ENCODE measurements at places on chromosomes 6 and 20.

DNA sequence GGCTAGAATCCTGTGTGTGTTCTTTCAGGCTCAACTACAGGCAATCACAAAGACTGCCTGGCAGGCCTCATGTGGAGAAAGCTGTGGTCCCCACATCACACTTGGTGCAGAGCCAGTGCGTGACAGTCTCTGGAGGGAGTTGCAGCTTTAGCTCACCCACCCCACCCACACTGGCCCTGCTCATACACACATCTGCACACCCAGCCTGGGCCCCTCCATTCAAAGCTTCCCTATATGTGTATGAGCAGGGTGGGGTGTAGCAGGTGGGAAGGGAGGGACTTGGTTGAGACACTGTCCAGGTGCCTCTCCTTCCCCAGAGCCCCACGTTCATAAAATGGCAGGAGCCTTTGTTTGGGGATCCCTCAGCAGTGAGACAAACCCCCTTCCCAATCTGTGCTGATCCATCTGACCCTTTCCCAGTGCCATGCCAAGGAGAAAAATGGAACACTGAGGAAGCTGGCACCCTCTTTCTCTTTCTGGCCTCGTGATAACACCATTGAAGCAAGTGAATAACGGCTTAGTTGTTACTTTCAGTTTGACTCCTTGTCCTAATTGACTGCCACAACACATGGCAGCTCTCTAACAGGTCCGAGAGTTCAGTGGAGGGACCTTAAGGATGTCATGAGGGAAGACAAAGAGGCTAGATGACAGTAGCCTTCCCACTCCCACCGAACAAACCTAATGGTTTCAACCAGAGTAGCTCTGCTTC, 53.8 kb upstream of the NRSN1 start:
- no peak for DNase-seq

DNA sequence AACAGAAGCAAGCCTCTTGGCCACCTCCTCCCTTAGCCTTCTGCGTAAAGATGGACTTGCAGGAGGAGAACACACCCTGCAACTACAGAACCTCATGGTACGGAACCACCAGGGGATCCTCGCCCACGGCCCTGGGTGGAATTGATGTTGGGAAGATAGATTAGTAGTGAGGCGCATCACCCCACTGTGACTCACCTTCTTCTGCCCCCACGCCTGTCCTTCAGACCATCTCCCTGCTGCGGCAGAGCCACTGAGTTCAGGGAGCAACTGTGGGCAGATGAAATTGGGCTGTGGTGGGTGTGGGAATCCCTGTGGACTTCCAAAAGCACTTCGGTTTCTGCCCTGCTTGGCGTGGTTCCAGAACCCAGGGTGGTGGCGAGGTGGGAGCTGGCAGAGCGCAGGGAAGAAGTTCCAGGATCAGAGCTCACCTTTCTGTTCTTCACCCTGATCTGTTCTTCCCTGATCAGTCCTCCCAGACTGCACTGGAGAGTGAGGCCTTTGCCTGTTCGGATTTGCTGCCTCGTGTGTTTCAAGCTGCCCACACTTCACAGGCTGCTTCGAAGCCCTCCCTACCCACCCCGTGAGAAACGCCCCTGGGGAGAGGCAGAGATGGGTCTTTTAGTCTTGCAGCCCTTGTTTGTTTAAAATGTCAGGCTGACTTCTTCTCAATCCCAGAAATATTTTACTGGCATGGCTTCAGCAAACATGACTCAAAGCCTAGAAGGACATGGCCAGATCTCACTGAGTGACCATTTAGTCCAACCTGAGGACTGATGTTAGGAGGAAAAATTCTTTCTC, 92.8 kb upstream of the MLN start:
- DNase-seq, result peak; percentile 7

GRCh38 chr6:159959976-159960384, 8.9 kb upstream of the IGF2R start:
- peak; percentile 43 for DNase-seq

DNA sequence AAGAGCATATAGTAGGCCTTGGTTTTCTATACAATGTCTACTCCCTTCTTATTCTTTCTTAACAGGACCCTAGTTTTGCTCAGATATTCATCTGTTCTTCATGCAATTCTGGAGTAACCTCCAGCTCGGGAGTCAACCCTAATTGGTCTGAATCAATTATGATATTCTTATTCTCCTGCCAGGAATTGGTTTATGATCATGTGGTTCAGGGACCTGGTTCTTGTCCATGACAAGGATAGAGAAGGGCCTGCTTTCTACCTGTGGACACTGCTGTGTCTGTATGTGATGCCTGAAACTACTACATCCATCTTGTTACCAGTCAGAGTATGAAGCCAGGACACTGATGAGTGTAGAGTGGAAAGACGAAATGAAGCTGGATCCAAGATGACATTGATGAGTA, 24.4 kb upstream of the FAM184A start:
- DNase-seq, result no peak

DNA sequence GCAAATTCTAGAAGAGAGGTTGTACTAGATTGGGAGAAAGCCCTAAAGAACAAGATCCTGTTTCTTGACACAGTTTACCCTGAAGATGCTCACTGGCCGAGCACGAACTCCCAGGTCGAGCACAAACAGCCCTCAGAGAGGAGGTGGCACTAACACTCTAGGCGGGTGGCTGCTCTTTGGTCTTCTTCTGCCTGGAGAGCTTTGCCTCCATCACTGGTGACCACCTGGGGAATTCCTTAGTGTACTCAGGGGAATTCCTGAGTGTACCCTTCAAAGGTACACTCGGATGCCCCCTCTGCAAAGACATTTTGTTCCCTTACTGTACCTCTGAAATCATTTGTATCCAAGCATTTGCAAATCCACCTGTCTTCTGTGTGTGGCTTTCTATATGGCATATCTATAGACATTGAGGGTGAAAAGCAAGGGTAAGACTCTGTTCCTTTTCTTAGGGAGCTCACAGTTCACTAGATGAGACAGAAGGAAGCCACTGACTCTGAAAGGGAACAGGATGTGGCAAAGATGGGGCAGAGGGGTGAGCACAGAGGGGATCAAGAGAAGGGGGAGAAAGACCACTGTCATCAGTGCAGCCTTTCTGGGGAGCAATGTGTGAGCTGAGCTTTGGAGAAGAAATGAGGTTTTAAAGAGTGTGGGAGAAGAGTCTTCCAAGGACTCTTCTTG, 169.8 kb upstream of the PROKR2 start:
- no peak for DNase-seq

DNA sequence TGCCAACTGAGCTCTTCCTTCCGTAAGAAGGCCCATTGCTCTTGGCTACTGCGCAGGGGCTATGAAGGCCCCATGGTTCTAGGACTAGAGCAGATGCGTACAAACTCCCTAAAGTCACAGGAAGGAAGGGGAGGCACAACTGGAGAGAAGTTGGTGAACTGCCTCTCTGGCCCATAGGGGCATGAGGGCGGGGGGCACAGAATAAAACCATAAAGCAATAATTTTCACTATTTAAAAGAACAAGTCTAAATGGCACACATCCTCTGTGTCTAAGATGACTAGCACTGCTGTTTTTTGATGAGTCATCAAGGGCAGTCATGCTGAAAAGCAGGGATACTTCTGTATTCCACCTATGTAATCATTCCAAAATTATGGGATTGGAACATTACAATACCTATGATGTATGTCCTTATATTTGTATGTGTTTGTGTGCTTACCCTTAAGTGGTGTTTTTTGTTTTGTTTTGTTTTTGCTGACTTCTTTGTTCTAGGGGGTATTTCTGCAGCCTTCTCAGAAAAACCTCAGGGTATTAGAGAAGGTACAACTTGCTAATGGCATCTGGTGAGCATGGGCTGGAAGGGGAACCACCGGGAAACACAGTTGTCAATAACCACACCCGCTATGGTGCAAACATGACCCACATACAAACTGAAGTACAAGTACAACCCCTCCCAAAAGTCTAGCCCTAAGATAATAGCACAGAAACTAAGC, 36.9 kb downstream of the B4GALT5 start:
- DNase-seq, result peak; percentile 55

DNA sequence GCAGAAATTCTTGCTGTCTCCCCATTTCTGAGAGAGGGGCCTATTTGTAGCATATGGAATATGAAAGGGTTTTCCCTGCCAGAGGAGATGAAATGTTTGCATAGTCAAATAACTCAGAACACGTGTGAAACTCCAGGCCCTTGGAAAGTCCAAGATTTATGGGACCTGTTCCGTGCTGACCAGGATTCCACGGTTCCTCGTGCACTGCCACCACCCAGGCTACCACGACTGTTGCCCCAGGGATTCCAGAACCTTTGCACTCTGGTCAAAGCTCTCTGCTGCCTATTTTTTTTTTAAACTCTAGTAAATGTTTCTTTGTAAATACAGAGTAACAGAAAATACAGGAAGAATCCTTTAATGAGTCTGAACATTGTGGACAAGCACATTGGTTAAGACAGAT, 35.0 kb downstream of the MYLK4 start:
- no peak for DNase-seq

DNA sequence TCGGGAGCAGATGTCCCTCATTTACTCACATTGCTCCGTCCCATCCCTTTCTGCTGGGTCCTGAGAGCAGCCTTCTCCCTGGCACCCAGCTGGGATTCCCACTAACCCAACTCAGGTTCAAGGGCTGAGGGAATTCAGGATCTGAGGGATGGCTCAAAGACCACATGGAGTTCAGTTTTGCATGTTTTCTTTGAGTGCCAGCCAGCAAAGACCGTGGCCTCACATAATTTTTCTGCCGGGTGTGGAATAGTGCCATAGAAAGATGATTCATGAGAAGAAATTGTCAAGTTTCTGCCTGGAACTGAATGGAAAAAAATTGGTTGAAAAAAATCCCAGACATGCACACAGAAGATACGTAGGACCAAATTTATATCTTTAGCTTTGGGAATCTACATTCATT, 168.6 kb downstream of the CD83 start:
- peak; percentile 94 for DNase-seq

GRCh38 chr6:168082860-168083513, 4.0 kb upstream of the FRMD1 start:
- DNase-seq, result no peak

GRCh38 chr6:105600336-105601260, 197.7 kb upstream of the PREP start:
- DNase-seq, result no peak

- no peak for DNase-seq
These were observed 18.1 kb downstream of the VNN1 start for GRCh38 chr6:132695773-132696172.

GRCh38 chr6:25788305-25788922, 33.9 kb downstream of the SLC17A4 start:
- peak; percentile 17 for DNase-seq

DNA sequence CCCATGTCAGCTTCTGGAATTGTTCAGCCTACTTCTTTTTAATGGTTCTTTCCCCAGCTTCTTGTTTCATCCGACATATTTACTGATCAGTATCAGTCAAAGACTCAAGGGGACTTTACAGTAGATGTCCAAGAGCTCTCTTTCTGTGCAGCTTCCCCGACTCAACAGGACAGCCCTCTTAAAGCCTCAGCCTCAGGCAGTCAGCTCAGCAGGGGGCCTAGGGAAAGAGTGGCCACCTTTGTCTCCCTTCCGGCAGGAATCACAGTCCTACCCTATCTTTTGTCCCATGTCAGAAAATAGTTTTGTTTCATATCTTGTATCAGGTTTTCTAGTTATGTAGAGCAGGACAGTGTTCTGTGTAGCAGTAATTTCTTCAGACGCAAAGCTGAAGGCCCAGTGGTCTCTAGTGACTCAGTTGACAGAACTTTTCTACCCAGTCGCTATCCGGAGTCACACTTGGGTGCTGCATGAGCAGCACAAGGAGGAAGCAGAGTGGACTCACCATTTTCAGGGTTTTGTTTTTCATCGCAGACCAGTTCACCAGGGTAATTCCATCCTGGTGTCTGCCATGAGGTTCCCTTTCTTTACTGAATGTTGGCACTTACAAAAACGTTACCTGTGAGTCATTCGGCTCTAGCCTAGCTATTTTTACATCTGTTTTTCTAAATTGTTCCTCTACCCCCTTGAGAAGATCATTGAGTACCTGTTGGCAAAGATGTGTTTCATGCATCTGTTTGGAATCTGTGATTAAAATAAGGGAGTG, 47.7 kb downstream of the SPATA2 start:
- no peak for DNase-seq

Data from fibroblast of skin of abdomen (primary cell).